ENCODE measurements at places on chromosomes 2 and 18. TPM values are rescaled to one million over a fixed set of nuclear protein-coding genes. Genes with fewer than 3 reads are reported as not detected.

GRCh38 chr2:38254796-38255195, 122.3 kb downstream of the ATL2 start:
- no peak for DNase-seq

- no peak for DNase-seq
These were observed 245.6 kb downstream of the ANAPC1 start for GRCh38 chr2:111638274-111638877.

- DNase-seq = no peak
These were observed 120.5 kb downstream of the ANKRD44 start for GRCh38 chr2:197190100-197190432.

- no peak for DNase-seq
These were observed 34.4 kb downstream of the NCL start for GRCh38 chr2:231429901-231430300.

GRCh38 chr18:28736223-28736622, 559.3 kb upstream of the CDH2 start:
- DNase-seq = no peak

- DNase-seq = no peak
These were observed 35.2 kb upstream of the MLPH start for GRCh38 chr2:237451643-237452469.

- no peak for DNase-seq
These were observed 19.5 kb downstream of the MALL start for GRCh38 chr2:110095994-110096633.

The HOXD13 gene
- not detected for total RNA-seq

The SERPINE2 gene
- total RNA-seq = 40.4 TPM

The PLGLB1 gene
- not detected for total RNA-seq

The GKN1 gene
- total RNA-seq = not detected

The PDCD1 gene
- 0.92 TPM for total RNA-seq

Data from epithelial cell of proximal tubule (primary cell).